ENCODE measurements at places on chromosomes 4 and X.

DNA sequence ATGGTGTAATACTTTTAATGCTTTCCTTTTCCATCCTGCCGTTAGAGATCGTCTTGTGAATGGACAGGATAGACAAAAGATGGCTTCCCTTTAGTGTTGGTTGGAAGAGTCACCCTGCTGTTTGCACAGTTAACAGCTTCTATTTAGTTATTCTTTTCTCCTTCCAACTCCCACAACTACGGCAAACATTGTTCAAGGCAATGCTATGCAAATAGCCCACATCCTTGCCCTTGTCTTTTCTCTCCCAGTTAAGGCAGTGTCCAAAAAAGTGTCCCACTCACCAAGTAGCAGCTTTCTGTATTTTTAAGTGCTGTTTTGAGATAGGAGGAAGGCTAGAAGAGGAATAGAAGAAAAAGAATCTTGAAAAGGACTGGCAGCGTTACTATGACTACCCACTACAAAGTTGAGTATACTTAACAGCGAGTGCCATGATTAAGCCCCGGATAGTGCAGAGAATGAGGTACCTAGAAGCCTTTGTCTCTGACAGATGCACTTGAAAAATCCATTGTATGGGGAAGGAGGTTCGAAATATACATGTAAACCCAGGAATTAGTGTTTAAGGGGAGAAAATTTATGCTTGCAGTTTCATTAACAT is 12.1 kb upstream of the RUFY3 start:
- DNase-seq, result no peak

DNA sequence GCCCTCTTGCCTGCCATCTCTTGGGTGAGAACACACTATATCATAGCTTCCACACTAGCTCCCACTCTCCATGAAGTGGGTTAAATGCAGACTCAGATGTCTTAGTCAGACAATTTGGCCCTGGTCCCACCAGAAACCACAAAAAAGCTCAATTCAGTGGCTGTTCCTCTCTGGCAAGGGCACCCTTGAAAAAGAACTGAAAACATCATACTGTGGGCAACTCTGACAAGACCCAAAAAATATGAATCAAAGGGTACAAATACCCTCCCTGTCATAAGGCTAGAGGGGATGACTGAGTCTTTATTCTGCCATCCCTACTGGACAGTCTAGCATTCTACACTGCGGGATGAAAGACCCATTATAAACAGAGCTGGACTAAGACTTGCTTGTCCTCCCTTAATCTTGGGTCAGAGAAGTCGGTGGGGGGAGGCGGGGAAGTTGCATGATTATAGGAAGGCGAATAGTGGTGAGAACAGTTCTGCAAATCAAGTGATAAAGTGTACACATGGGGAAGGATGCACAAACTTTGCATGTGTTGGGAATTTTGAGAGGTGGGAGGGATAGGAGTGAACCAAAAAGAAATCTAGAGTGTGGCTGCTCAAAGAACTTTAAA is 172.1 kb downstream of the OPHN1 start:
- DNase-seq, result peak; percentile 10

- no peak for DNase-seq
Measured at GRCh38 chr4:48594180-48594579, 104.1 kb downstream of the ZAR1 start.

DNA sequence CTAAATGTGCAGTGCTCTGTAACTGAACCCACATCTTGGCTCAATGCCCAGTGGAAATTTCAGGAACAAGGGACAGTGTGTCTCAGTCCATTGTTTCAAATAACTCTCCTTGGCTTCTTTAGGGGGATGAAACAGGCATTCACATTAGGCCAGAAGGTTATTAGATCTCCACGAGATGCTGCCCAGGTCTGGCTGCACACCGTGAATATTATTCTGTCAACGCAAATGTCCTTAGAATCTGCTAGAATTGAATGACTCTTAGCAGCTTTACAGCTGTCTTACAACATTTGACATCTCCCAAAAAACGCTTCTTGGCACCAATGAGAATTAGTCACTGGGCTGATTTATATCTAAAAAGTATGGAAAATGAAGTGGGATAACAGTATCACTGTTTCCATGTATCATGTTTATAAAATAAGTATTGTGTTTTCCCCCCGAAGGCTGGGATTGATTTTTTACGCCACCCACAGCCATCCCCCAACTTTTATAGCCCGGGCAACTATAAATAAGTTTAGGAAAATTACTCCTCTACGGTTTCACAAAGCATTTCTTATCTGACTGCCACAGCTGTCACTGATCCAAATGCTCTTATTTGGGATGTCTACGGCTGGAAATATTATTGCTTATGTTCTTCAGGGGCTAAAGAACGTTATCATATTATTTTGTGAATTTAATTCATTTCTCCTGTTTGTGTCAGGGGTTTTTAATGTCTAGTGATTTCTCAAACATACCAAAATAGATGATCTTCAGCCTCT is 559.7 kb upstream of the FAT1 start:
- DNase-seq, result no peak

DNA sequence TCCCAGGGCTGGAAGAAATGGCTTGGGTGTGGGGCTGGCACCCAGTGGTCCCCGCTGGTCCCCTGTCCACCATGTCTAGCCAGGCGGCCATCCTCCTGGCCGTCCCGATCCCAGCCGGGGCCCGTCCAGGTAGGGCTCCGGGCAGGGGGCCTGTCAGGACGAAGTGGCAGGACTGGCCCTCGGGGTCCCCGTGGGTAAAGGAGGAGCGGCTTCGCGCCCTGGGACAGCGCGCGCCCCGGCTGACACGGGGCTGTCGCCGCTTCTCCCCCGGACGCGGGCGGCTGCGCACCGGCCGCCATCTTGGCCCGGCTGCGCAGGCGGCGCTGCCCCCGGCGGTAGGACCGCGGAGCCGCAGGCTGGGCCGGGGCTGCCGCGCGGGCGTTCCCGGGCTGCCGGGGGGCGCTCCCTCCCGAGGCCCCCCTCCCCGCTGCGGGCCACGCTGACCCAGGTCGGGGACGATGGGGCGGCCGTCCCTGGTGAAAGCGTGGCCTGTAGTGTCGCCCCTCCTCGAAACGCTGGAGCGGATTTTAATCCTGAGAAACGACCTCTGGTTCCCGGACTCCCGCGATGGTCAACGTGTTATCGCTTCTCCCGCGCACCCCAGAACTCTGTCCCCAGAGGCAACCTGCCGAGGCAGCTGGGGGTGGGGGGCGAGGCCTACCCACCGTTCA is 60.4 kb upstream of the BCOR start:
- DNase-seq, result peak; percentile 48

DNA sequence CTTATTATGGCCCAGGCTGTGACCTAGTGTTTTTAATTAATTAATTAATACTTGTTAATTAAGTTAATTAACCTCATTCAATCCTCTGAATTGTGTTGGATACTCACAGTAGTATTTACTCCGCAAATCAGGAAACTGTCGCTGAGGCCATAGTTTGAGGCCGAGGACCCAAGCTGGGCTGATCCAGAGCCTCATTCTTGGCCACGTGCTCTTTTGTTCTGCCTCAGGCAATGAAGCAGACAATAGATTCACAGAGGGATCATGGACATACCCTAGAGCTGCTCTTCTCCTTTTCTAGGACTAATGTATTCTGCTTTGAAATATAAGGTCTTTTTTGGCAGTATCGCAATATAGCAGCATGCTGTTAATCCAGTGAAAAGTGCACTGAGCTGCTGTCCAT is 24.0 kb upstream of the SNCA start:
- DNase-seq, result no peak

DNA sequence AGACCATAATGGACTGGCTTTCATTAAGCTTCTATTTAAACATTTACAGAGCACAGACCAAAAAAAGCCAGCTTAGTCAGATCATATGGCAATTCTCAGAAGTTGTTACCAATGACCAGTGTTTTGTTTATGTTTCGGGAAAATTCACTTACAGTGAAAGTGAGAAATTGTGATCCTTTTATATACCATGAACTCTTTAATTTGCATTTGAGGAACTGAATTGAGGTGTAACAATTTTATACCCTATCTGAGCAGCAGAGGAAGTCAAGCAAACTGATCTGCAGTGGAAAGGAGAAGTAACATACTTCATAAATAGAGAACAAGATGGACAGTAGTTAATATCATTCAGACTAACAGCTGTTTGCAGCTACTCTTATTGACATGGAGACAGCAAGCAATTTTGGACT is 97.1 kb downstream of the TMA16 start:
- no peak for DNase-seq

DNA sequence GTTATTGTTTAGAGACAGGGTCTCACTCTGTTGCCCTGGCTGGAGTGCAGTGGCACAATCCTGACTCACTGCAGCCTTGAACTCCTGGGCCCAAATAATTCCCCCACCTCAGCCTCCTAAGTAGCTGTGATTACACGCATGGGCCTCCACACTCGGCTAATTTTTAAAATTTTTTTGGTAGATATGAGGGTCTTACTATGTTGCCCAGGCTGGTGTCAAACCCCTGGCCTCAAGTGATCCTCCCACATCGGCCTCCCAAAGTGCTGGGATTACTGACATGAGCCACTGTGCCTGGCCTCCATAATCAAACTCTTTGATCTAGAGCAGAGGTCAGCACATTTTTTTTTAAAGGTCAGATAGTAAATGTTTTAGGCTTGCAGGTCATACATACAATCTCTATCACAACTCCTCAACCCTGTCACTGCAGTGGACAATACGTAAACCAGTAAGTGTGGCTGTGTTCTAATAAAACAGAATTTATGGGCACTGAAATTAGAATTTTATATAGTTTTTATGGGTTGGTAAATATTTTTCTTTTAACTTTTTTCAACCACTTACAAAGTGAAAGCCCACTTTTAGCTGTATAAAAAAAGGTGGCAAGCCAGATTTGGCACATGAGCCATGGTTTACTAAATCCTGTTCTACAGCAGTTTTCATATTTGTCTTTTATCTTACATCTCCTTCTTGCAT is 105.1 kb upstream of the RAPGEF2 start:
- no peak for DNase-seq

Measured in ELR (cell line).